ENCODE measurements at places on chromosomes 1 and 21.

- no peak for DNase-seq
Measured at GRCh38 chr1:221923929-221924598, 182.2 kb upstream of the DUSP10 start.

GRCh38 chr1:155169541-155169940 is 3.6 kb downstream of the KRTCAP2 start:
- DNase-seq: no peak

DNA sequence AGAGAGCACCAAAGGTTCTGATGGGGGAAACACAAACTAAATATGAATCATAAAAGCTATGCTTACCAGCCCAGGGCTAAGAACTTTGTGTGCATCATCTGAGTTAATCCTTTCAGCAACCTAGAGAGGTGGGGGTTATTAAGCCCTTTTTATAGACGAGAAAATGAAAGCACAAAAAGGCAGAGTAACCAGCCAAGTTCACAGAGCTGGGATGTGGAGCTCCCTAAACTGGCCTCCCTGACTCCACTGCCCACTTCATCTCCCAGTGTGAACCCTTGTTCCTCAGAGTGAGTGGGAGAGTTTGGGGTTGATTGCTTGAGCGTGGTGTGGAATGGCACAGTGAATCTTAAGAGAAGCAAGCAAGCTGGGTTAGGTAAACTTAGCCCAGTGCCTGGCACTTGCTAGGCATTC is 10.8 kb upstream of the BCAR3 start:
- no peak for DNase-seq

DNA sequence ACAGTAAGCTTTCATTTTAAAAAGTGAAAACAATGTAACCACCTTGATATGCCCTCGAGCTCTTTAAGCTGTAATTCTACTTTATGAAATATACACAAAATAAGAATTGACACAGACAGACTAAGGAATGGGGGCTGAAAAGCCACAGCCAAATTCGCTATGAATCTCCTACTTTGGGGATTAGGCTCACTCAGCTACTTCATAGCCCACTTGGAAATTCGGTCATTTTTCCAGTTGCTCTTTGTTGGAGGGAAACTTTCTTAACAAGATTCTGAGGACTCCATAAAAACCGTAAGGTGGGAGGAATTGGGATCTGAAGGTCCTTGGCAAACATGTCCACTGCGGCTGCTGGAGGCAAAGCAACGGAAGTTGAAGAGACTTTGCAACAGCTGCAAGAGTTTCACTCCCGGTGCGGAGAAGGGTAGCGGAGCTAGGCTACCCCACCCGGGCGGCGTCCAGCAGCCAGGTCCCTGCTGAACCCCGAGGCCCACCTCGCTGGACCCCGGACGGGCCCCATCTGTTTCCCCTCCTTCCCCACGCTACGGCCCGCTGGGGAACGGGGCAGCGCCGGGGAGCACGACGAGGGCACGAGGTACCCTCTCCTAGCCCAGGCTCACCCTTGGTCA is 634 bp downstream of the MYCBP start:
- DNase-seq: peak; percentile 26

GRCh38 chr1:46278807-46279206 is 24.6 kb downstream of the LRRC41 start:
- peak; percentile 66 for DNase-seq

DNA sequence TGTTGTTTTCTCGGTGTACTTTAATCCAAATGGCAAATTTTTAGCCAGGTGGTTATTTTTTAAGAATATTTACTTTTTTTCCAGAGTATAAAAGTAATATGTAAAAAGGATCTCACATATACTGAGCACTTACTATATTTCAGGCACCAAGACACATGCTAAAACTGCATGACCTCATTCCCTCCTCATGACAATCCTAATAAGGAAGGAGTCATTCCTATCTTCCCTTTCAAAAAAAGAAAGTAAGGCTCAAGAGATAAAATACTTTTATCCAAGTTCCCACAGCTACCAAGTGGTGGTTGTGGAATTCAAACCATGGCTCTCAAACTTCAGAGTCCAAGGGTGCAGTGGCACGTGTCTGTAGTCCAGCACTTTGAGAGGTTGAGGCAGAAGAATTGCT is 19.4 kb downstream of the ATP2B4 start:
- no peak for DNase-seq

- no peak for DNase-seq
Measured at GRCh38 chr1:240906477-240906876, 294.5 kb upstream of the GREM2 start.

DNA sequence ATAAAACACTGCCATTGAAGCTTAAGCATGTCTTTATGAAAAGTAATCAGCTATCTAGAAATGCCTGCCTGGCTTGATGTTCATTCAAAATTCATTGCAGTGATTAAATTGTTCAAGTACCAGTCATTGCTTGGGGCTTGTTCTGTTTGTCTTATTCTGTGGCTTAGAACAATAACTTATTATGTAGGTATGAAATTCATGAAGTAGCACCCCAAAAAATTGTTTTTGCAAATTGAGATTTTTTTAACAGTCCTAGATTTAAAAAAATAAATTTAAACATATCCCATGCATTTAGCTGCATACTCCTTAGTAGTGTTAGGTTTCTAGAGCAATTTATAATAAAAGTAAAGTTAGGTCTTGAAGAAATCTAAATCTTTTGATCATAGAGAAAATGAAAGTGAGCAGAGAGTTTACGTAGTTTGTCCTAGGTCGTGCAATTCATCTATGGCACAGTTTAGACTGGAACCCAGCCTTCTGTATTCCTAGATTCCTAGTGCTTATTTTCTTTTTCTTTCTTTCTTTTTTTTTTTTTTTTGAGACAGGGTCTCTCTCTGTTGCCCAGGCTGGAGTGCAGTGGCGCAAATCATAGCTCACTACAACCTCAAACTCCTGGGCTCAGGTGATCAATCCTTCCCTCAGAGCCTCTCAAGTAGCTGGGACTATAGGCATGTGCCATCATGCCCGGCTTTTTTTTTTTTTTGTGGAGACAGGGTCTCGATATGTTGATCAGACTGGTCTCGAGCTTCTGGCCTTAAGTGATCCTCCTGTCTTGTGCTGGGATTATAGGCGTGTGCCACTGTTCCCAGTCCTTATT is 9.3 kb downstream of the MIER1 start:
- no peak for DNase-seq

DNA sequence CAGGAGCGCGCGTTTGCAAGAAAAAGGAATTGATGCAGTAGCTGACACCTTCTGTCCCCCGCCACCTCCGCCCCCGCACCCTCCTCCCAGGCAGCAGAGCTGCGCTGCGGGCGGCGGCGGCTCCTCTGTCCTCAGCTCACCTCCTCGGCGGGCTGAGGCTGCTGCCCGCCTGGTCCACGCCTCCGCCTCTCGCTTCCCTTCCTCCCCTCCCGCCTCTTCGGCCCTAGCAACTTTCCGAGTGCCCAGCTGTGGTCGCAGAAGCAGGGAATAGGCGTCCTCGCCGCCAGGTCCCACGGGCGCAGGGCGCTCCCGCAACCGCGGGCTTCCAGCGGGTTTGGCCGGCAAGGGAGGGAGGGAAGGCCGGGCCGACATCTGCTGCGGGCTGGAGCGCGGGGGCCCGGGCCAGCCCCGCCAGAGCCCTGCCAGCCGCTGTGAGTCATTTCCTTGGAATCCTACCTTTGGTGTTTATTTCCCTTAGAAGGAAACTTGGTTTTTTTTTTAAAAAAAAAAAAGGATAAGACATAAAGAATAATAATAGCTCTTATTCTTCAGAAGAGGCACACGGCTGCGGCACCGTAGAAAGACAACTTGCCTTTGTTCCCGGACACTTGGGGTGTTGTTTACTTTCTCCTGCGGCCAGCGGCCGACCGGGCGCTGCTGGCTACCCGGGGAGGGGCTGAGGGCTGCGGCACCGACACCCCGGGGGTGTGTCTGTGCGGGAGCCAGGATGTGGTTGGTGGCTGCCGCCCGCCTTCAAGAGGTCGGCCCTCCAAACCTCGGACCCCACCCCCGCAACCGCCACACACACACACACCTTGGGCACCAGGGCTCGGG is 1.1 kb downstream of the SERTAD4 start:
- DNase-seq: peak; percentile 88

DNA sequence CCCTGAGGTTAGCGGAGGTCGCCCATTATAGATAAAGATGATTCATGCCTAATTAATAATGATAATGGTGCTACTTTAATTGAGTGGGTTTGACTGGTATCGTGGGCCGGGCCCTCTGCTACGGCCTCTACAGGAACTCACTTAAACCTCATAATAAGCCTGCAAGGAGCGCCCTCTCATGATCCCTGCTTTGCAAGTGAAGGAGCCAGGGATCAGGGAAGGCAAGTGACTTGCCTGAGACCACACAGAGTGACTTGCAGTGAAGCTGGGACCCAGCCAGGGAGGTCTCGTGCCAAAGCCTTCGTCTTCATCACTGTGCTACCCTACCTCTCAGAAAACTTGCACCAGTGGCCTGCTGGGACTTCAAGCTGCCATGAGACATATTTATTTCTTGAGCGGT is 166.3 kb upstream of the KLHDC7A start:
- no peak for DNase-seq

DNA sequence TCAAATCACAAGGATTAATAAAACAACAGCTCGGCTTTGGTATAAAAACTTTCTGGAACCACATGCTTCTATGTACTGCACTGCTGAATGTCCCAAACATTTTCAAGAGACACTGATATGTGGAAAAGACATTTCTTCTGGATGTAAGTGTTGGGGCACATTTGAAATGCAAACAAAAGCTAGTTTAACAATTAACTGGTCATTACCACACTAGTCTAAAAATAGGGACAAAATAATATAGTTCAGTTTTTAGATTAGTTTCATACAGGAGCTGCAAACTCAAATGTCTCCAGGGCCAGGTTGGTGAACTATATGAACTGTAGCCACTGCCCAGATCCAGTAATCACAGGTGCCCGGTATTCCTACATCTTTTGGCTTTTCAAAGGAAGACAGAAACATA is 3.2 kb downstream of the IL23R start:
- DNase-seq: no peak

DNA sequence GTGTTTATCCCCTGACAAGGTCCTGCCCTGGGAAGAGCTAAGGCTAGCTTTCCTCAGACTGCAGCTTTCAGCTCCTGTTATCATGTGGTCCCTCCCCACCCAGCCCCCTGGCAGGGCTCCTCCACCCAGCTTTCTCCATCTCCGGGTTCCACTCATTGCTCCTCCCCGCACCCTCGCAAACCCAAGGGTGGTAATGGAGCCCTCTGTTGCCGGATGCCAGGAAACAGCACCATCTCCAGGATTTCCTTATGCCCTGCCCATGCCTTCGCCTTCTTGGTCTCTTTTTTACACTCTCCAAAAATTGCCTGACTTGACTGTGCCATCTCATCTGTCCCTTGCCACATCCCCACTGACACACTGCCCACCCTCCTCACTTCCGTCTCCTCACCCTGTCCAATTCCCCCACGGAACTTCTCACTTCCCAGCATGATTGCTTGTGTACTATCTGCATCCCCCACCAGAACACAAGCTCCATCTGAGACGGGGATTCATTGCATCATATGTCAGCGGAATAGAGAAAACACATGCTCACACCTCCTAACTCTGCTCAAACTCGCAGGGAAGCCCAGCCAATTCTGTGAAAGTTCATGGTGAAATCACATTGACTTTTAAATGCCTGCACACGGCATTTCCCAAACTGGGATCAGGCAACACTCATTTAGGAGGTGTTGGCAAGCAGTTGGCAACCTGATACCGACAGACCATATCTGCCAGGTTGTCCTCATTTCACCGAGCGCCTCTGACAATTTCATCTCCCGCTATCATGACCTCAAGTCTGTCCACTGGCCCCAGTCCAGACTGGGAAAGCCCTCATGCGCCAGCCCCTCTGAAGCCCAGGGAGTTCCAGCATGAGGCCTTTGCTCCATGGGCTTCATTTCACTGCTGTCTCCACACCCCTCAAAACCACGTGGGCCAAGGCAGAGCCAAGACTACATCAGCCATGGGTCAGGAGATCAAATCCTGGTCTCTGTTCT is 201.1 kb downstream of the MATN1 start:
- no peak for DNase-seq

- DNase-seq: no peak
Measured at GRCh38 chr1:67285780-67286488, 21.7 kb upstream of the IL12RB2 start.

DNA sequence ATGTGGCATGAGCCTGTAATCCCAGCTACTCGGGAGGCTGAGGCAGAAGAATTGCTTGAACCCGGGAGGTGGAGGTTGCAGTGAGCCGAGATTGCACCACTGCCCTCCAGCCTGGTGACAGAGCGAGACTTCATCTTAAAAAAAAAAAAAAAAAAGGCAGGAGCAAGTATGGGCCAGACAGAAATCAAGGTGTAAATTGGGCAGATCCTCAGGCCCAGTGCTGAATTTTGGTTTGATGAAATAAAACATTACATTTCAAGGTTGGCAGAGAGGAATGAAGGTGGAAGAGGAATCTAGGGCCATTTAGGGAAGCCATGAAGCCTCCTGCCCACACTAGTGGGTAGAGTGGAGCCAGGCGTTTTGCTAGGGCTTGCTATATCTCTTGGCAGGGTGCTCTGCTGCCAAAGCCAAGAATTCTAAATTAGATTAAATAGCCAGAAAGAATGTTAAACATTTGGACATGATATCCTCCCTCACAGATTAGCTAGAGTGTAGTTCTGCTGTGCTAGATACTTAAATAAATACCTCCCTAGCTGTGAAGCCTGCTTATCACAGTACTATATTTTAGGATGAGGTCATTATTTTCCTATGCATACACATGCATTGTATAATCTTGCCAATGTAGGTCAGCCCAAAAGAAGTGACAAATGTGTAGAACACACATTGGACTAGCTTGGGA is 16.6 kb upstream of the LGALS8 start:
- DNase-seq: no peak

GRCh38 chr1:205447457-205448341 is 8.1 kb downstream of the BLACAT1 start:
- DNase-seq: peak; percentile 64

DNA sequence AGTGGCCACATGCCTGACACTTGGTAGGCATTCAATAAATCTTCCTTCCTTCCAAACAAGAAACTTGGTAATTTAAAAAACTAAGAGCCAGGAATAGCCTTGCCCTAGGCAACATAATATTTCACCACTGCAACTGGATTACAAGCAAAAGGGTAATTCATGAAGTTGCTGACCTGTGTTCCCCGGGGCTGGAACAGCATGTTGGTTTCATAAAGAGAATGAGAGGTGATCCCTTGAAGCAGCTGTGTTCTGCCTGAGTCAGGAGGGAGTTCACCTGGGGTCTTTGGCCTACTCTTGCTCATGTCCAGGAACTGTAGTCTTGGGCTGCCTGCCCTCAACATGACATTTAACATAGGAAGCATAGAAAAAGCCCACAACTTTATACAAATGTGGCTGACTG is 329.0 kb upstream of the DAB1 start:
- DNase-seq: no peak

GRCh38 chr1:109807822-109808680 is 44.3 kb upstream of the EPS8L3 start:
- DNase-seq: no peak

DNA sequence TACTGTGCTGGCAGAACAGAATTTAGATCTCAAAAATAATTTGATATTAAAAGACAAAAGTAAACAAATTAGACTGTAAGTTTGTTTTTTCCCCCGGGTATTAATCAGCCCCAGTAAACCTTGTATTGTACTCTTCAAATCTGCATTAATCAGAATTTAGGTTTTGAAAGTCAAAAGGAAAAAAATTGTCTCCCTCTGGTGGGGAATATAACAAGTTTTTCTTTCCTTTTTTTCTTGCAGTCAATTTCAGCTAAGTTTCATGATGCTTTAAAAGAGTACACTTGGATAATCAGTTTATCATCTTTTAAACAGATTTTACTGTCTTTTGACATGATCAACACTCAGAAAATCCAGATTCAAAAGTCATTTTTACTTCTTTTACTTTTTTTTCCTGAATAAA is 134.5 kb upstream of the PKN2 start:
- no peak for DNase-seq

GRCh38 chr21:42784276-42784675 is 95.1 kb downstream of the WDR4 start:
- no peak for DNase-seq
